ENCODE measurements at places on chromosomes 4 and X. TPM values are rescaled to one million over a fixed set of nuclear protein-coding genes. Genes with fewer than 3 reads are reported as not detected.

The XAGE1B gene
- not detected for total RNA-seq

The ASMTL gene
- 27.1 TPM for total RNA-seq

The ITM2A gene
- total RNA-seq, result 20.4 TPM

The FAM184B gene
- total RNA-seq, result not detected

The SYTL5 gene
- not detected for total RNA-seq

The ADGRG4 gene
- 0.75 TPM for total RNA-seq

The SORBS2 gene
- total RNA-seq, result 246 TPM

The POU4F2 gene
- total RNA-seq, result not detected

The RAB33A gene
- total RNA-seq, result 0.32 TPM

The SPIN2A gene
- total RNA-seq, result 0.53 TPM

The UGT2B17 gene
- not detected for total RNA-seq

GRCh38 chr4:14917298-14917633, 85.0 kb upstream of the CPEB2 start:
- no peak for DNase-seq
- no peaks in the 10 kb centered on the region for H3K36me3 ChIP-seq
- no peaks in the 10 kb centered on the region for H3K4me1 ChIP-seq
- no peak overlapping the region for H3K27ac ChIP-seq

DNA sequence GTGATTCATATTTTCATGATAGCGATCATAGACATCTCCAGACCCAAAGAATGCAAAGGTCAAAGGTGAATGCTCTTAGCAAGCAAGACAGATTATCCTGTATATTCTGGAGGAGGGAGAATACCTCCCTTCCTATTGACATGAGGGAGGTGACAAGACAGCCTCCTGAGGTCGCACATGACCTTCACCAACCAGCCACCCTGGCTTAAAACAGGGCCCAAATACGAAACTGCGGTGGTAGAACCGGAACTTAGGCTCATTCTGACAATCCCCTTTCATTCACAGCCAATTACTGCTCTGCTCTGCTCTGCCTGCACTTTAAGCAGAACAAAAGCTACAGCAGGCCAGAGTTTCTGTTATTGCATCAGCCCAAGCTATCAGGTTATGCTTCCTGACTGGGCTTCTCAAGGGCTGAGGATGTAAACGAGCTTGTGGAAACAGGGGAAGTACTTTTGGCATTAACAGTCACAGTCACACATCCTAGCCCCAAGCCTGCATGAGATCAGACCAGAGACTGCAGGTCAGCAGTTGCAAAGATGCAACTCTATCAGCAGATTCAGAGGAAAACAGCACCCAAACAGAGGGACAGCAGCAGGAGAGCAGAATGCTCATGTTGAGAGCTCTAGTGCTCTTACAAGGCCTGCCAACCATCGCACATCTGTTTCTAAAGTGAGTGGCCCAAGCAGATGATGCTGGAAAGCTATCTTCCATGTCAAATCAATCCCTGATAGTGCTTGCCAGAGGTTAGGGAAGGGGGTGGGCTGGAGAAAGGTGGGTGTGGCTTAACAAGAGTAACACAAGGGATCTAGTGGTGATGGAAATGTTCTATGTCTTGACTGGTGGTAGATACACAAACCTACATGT, 51.3 kb upstream of the MAP3K15 start:
- no peaks in the 10 kb centered on the region for H3K4me1 ChIP-seq
- DNase-seq, result no peak
- no peak overlapping the region for H3K27ac ChIP-seq

GRCh38 chr4:112616984-112617383, 19.7 kb downstream of the ZGRF1 start:
- no peak overlapping the region for H3K27ac ChIP-seq
- no peaks in the 10 kb centered on the region for H3K27me3 ChIP-seq
- no peaks in the 10 kb centered on the region for H3K36me3 ChIP-seq
- DNase-seq, result no peak

GRCh38 chrX:153592966-153593688, 5.8 kb downstream of the CCNQ start:
- H3K27me3 ChIP-seq, result no peaks in the 10 kb centered on the region
- no peak for DNase-seq
- H3K27ac ChIP-seq, result no peak overlapping the region
- peaks cover 17% of the 10 kb centered on the region for H3K36me3 ChIP-seq

- DNase-seq, result peak; percentile 31
- H3K36me3 ChIP-seq, result peaks cover 5% of the 10 kb centered on the region
- H3K27me3 ChIP-seq, result no peaks in the 10 kb centered on the region
- no peak overlapping the region for H3K27ac ChIP-seq
- H3K4me1 ChIP-seq, result peaks cover 6% of the 10 kb centered on the region
- H3K4me3 ChIP-seq, result no peak overlapping the region
These were observed 50.2 kb upstream of the TADA2B start for GRCh38 chr4:6992728-6993677.

GRCh38 chr4:74044677-74045076, 6.2 kb upstream of the CXCL3 start:
- no peak overlapping the region for H3K4me3 ChIP-seq
- no peak for DNase-seq
- H3K27ac ChIP-seq, result no peak overlapping the region
- no peaks in the 10 kb centered on the region for H3K27me3 ChIP-seq
- no peaks in the 10 kb centered on the region for H3K4me1 ChIP-seq

GRCh38 chr4:20532871-20533870, 167.1 kb upstream of the PACRGL start:
- DNase-seq, result no peak
- H3K27ac ChIP-seq, result no peak overlapping the region
- no peak overlapping the region for H3K4me3 ChIP-seq
- H3K4me1 ChIP-seq, result no peaks in the 10 kb centered on the region
- no peaks in the 10 kb centered on the region for H3K27me3 ChIP-seq

DNA sequence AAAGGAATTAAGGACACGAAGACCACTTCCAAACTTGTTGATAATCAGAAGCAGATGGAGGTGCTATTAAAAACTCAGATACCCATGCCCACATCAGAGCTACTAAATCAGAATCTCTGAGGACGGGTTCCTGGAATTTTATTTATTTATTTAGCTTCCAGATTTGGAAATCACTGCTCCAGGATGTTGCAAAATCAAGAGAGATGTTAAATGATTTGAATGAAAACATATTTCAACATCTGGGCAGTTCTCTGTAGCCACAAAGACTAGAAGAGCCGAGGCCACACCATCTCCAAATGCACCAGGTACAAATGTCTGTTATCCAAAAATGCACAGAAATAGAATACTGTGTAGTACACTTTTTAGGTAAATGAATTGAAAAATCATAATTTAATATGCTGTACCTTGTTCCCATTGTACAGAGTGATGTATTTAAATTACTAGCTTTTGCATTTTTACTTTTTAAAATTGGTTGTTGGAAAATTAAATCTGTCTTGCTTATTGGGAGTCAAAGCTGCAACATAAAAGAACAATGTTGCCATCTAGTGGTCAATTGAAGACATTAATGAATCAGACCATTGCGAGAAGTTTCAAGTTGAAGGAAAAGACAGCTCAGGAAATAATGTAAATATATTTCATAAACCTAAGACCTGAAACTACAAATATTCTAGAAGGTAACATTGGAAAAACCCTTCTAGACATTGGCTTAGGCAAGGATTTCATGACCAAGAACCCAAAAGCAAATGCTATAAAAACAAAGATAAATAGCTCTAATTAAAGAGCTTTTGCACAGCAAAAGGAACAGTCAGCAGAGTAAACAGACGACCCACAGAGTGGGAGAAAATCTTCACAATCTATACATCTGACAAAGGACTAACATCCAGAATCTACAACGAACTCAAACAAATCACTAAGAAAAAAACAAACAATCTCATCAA, 151.3 kb upstream of the TTC29 start:
- no peak for DNase-seq
- H3K27me3 ChIP-seq, result no peaks in the 10 kb centered on the region
- H3K36me3 ChIP-seq, result no peaks in the 10 kb centered on the region
- H3K4me3 ChIP-seq, result no peak overlapping the region

DNA sequence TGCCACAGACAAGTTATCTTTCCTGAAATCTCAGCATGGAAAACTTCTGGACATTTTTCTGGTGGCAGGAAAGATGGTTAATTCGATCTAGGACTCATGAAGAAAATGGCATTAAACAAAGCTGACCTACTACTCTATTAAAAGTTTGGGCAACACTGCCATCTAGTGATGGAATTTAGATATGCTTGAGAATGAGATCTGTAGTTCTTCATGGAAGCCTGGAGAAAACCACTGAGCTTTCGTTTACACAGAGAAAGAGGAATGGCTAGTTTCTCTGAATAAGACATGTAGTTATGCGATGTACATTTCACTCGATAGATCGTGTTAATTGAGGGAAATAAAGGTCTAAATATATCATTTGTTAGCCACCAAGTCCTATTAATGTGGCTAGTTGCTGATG, 51.7 kb upstream of the CHRDL1 start:
- no peaks in the 10 kb centered on the region for H3K4me1 ChIP-seq
- H3K36me3 ChIP-seq, result no peaks in the 10 kb centered on the region
- H3K27ac ChIP-seq, result no peak overlapping the region
- H3K27me3 ChIP-seq, result no peaks in the 10 kb centered on the region
- no peak for DNase-seq
- H3K4me3 ChIP-seq, result no peak overlapping the region

DNA sequence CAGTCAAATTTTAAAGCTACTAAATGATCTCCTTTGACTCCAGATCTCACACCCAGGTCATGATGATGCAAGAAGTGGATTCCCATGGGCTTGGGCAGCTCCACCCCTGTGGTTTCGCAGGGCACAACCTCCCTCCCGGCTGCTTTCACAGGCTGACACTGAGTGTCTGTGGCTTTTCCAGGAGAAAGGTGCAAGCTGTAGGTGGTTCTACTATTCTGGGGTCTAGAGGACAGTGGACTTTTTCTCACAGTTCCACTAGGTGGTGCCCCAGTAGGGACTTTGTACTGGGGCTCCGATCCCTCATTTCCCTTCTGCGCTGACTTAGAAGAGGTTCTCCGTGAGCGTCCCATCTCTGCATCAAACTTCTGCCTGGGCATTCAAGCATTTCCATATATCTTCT, 845.2 kb downstream of the PCDH18 start:
- no peak overlapping the region for H3K27ac ChIP-seq
- H3K27me3 ChIP-seq, result no peaks in the 10 kb centered on the region
- H3K36me3 ChIP-seq, result no peaks in the 10 kb centered on the region
- DNase-seq, result no peak
- H3K4me1 ChIP-seq, result no peaks in the 10 kb centered on the region

- no peaks in the 10 kb centered on the region for H3K4me1 ChIP-seq
- no peaks in the 10 kb centered on the region for H3K27me3 ChIP-seq
- H3K4me3 ChIP-seq, result no peak overlapping the region
- H3K27ac ChIP-seq, result no peak overlapping the region
- no peaks in the 10 kb centered on the region for H3K36me3 ChIP-seq
These were observed 132.6 kb downstream of the FHIP1A start for GRCh38 chr4:151541389-151542071.

GRCh38 chrX:136204571-136204970, 46.6 kb downstream of the MAP7D3 start:
- peaks cover 28% of the 10 kb centered on the region for H3K36me3 ChIP-seq
- no peak for DNase-seq
- peaks cover 38% of the 10 kb centered on the region for H3K4me1 ChIP-seq
- H3K4me3 ChIP-seq, result no peak overlapping the region

GRCh38 chr4:108596344-108596743, 24.0 kb upstream of the RPL34 start:
- no peaks in the 10 kb centered on the region for H3K4me1 ChIP-seq
- no peak overlapping the region for H3K4me3 ChIP-seq
- no peak for DNase-seq
- H3K36me3 ChIP-seq, result no peaks in the 10 kb centered on the region

- no peaks in the 10 kb centered on the region for H3K4me1 ChIP-seq
- no peak overlapping the region for H3K4me3 ChIP-seq
- no peak overlapping the region for H3K27ac ChIP-seq
- no peaks in the 10 kb centered on the region for H3K27me3 ChIP-seq
These were observed 98.4 kb upstream of the GC start for GRCh38 chr4:71882113-71882841.

Measured in ascending aorta (tissue), 2 donors.